ENCODE measurements at places on chromosomes 7 and 10.
A peak's percentile ranks its signal among the peaks of the same experiment; 100 is the strongest.

DNA sequence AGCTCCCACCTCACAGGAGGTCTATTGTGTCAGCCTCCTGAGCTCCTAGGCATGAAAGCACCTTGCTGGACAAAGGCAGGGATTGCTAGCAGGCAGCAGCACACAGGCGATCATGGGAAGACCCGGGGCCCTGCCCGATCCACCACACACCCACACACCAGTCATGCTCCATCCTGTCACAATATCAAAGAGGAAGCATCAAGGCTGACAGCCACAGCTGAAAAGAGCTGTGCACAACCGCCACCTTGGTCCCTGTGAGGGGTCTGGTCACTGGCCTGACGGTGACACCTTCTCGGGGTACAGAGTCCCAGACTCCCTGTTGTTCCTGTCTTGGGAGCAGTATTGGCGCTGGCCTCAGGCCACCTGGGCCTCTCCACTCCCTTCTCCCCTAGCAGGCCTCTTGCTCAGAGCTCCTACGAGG is 89.7 kb upstream of the RET start:
- ATAC-seq, result no peak

DNA sequence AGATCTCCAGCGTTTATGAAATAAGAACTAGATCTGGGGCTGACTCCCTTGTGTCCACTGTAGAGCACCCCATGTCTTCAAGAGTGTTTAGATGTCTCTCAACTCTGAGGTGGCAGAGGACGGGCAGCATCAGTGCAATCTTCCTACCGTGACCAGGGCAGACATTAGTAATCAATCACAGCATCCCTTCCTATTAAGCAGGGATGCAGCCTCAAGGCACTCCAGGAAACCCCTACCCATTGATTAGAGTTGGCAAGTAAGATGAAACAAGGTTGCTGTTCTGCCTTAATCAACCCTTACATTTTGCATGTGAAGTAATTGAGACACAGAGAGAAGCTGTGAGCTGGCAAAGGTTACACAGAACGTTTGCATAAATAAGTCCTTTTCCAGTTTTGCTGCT is 283.7 kb upstream of the ZMIZ1 start:
- no peak for ATAC-seq

DNA sequence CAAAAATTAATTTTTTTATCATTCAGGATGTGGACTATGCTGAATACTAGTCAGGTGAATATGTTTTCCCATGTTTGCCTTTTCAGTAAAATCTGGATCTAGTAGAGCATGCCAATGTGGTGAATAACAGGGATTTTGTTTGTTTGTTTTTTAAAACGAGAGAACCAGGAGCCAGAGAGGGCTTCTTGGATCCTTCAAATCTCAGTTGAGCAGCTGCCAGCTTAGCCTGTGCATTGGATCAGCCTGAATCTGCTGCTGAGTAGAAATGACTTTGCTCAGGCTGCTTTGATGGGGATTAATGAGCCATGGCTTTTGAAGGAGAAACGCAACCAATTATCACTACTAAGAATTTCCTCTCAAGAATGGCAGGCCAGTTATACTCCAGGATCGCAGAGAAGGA is 493.8 kb downstream of the ARL4A start:
- no peak for ATAC-seq

DNA sequence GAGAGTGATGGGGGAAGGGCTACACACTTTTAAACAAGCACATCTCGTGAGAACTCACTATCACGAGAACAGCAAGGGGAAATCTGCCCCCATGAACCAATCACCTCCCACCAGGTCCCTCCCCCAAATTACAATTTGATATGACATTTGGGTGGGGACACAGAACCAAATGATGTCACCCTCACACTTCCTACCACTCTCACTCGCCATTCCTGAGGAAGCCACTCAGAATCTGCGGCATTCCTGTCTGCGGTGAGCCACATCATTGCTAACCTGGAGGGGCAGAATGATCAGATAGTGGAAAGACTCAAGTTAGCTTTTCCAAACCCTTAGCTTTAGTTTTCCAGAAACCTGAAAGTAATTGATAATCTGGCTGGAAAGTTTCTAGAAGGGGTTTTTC is 66.9 kb downstream of the MYO3A start:
- no peak for ATAC-seq

GRCh38 chr10:7251696-7252465 is 159.0 kb downstream of the SFMBT2 start:
- ATAC-seq, result no peak

DNA sequence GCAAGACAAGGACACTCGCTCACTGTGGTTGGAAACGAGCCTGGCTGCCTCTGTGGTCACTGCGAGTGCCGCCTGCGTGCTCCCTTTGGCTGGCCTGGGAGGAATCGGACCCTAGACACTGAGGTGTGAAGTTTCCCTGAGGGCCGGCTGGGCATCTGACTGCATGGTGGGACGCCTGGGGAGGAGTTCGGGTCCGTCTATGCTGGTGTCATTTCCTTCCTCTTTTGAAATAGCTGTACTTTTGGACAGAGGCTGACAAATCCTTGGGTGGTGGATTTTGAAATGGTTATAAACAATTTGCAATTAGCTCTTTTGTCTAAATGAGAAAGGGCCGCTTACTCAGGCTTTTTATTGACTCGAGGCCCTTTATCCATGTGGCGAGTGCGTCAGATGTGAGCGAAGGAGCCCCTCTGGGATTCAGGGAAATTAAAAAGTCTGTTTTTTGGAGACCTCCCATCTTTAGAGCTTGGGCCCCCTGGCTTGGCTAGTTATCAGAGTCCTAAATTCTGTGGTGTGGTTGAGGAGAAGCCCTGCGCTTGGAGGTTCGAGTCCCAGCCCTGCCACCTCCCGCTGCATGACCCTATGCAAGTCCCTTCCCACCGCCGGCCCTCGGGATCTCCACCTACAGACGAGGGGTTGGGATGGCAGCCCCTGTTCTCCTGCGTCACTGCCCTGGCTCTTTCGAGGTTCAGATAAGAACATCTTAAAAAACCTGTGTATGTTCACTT is 147.1 kb downstream of the RGS10 start:
- ATAC-seq, result peak; percentile 34

DNA sequence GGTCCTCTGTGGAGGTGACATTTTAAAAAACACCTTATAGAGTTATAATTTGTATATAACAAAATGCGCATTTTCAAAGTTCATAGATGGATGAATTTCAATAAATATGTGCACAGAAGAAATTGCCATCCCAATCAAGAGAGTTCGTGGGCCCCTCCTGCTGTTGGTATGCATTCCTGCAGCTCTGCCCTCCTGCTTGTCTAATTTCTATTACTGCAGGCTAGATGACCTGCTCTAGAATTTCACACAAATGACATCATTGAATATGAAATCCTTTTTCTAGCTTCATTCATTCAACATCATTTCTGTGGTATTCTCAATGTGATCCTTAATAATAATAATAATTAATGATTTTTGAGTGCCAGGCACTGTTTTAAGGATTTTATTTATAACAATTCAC is 348.2 kb downstream of the SDK1 start:
- no peak for ATAC-seq

DNA sequence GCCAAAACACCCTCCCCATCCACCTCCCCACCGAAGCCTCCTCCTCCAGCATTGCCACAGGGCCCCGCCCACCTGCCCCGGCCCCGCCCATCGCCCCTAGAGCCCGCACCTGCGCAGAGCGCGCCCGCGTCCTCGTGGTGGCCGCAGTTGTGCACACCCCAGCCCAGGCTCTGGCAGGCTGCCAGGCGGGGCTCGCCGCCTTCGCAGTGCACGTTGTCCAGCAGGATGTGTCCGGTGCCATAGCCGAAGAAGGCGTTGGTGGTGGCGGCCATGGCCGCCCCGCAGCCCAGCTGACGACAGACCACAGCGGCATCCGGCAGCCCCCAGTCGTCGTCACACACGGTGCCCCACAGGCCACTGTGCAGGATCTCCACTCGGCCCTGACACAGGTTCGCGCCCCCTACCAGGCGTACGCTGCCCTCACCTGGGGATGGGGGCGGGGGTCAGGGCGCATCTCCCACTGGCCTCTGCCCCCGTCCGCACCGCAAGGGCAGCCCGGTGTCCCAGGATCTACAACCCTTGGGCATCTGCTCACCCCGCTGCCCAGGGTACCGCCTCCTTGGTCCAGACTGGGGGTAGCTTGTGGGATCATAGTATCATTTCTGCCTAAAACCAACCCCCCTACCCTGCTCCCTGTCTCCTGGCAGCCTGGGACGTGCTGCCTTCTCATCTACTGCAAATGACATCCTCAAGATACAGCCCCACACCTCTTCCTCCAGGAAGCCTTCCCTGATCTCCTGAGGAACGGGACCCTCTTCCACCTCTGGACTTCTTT is 11.9 kb downstream of the SSC4D start:
- ATAC-seq, result peak; percentile 58

GRCh38 chr7:151038951-151039849 is 9.1 kb upstream of the ASIC3 start:
- peak; percentile 78 for ATAC-seq
